ENCODE measurements at places on chromosomes 7 and 10.

DNA sequence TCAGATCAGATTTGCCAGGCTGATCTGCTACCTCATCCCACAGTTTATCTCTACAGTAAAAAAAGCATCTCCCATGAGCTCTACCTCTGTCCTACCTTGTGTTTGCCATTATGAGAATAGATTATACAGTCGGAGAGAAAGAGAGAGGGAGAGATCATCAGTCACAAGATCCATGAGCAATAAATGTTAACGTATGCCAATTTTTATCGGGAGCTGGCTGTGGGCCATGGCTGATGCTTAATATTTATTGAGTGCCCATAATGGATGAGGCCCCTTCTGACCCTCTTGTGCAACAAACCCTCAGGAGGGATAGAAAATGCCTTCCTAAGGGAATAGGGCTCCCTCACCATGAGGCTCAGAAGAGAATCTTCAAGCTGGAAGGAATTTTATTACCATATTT, 52.8 kb downstream of the C10orf90 start:
- DNase-seq, result no peak

- DNase-seq, result no peak
Measured at GRCh38 chr10:117071286-117072050, 66.5 kb upstream of the SHTN1 start.

GRCh38 chr7:101258243-101258731, 13.4 kb upstream of the FIS1 start:
- no peak for DNase-seq

DNA sequence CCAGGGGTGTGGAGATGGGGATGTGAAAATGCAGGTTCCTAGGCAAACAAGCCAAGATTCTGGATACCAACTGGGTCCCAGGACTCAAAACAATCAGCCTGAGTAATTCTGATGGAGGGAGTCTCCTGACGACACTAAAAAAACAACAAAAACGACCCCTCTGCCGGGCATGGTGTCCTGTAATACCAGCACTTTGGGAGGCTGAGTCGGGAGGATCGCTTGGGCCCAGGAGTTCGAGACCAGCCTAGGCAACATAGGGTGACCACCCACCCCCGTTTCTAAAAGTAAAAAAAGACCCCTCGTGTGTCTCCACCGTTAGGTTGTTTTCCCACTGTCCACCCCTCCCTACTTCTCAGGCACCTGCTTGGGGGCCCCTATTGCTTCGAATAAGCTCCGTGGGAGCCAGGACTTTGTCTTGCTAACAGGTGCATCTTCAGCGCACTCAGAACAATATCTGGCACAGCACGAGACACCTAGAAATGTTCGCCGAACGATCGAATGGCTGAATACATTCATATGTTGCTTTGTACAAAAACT, 743 bp upstream of the NRF1 start:
- DNase-seq, result no peak

DNA sequence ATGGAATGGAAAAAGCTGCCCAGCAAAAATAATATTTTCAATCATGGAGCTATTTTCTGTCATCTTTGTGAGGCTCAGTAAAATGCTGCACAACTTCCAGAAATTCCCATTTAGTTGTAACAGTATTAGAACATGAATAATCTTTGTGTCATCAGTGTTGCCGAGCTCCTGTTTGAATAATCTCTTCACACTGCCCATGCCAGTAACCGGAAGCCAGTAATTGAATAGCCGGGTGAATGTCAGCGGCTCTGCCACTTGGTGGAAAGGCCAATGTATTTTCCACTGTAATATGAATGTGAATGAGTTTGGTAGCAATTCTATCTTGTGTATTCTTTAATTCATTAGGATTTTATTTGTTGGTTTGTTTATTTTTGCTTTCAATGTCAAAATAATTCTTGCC, 172.5 kb upstream of the INSYN2A start:
- DNase-seq, result no peak
